Skin of body (tissue), 3 donors: ENCODE measurements at places on chromosomes 1 and 21.

DNA sequence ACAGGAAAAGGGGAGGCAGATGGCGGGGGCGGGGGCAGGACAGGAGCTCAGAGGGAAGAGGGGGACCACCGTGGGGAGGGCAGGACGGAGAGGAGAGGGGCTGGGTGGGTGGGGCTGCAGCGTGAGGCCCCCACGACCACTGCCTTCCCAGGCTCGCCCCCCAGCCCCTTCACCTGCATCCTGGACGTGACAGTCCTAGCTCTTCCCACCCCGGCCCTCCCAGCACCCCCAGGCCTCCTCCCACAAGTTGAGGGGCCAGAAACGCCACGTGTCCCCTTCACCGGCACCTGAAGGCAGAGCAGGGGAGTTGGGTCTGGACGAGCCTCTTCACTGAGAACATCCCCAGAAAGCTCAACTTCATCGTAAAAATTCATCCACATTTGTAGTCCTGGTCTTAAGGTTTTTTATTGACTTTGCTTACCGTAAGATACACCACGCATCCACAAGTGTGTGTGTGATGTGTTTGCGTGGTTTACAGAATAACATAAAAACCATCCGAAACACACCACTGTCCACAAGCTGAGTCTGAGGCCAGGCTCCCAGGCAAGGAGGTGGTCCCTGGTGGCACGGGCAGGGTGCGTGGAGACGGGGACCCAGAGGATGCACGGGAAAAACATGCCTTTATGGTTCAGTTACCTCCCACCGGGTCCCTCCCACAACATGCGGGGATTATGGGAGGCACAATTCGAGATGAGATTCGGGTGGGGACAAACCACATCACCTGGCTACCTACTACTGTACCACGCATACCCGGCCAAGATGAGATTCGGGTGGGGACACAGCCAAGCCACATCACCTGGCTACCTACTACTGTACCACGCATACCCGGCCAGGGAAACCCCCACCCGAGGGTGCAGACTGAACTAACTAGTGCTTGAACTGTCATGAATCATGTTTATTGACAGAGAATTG, 13.9 kb upstream of the COL18A1 start:
- no peak for DNase-seq

DNA sequence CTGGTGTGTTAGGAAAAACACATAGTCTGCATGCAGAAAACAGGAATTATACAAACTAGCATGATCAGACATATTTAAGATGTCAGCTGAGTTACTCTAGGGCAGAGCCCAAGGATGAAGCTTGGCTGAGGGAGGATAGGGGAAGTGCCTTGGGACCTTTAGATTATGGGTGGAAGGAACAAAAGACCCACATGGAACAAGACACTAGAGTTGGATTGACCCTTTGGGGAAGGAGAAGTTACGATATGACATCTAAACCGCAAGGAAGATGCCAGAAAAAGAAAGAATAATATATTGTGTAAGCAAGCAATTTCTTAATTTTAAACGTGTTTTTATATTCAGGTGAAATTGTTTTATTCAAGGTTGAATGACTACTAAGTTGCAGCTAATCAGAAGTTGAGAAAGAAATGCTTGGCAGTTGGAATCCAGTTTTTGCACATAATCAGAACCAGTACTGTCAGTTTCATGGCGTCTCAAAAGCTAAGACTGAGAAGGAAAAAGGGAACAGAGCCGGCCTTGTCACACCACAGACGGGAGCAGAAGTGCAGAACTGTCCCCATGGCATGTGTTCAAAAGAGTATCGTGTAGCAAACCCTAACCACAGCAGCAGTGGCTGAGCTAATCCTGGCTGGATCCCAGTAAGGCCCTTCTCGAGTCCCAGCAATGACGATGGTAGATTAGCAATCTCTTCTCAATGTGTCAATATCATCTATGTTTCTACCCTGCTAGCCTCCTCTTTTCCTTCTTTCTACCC, 31.2 kb upstream of the IFNAR2 start:
- no peak for DNase-seq

DNA sequence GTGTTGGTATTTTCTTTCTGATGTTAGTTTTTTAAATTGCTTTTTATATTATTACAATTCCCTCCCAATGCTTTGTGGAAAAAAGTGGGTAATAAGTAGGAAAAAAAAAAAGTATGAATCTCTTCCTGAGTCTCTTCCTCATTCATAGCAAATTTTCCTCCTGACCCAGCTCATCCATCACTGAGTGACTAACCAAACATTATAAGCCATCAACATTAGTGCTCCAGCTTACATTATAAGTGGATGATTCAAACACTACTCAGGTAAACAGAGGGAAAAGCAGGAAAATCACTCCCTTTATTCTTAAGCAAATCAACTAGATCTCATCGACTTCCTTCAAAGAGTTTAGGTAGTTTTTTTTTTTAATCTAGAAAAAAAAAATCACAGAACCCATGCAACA, 15.4 kb upstream of the SAMD13 start:
- DNase-seq = no peak

DNA sequence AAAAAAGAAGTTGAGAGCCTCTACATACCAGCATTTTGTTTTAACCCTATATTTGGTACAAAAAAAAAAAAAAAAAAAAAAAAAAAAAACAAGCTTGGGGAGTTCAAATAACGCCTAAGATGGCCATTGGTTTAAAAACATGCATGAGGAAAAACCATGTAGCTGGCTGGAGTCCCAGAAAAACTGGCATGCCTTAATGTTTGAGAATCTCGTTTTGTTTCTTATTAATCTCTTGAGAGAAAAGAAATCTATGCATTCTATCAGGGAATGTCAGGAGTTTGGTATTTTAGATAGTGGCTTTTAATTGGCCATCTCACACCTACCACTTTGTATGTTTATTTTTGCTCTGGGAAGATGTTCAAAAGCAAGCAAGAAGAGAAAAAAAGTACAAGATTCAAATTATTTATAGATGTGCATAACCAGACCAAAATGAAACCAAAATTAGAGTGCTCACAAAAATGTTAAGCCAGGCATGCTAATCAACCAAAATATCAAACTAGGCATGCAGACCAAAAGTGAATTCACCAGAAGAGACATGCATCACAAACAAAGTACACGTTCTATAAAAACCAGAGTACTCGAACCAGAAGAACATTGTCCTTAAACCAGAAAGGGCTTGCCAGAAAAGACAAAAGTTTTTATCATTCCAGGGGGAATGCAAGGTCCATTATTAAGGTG, 156.6 kb downstream of the AK5 start:
- peak; percentile 45 for DNase-seq

DNA sequence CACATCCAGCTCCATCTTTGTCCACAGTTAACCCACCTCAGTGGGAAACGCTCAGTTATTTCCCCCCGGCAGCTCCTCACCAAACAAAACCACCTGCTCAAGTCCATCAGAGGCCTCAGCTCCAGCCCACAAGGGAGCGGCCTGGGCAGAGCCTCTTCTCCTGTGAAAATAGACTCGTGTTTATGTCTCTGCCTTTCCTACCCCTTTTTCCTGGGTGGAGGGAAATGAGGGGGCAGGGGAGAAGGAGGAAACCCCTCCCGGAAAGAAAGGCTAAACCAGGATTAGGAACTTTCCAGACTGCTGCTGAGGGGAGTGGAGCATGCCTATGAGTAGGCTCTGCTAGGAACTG, 81.6 kb downstream of the PAX7 start:
- DNase-seq = no peak

- DNase-seq = peak; percentile 93
Measured at GRCh38 chr1:244272471-244273261, 179.0 kb downstream of the ADSS2 start.

- no peak for DNase-seq
Measured at GRCh38 chr1:39301606-39302005, 97.1 kb downstream of the MACF1 start.

DNA sequence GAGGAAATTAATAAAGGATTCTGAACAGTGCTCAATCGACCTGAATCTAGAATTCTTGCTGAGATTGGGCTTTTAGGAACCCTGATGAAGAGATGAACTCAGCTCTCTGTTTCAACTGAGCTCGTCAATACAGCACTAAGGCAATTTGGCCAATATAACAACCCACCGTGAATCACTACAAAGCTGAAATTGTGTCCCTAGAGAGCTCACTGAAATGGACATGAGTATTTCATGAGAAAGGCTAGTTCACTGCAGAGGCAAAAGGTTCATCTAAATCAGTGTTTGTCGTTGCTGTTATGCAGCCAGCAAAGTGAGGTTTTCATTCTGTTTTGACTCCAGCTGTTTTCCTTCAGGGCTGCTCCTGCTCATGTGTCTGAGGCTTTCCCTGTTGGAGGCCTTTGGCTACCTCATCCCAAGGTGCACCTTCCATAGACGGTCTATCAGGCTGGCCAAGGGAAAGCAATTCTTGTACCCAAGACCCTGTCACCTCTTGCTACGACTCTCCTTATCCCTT, 83.5 kb downstream of the URB2 start:
- DNase-seq = no peak

DNA sequence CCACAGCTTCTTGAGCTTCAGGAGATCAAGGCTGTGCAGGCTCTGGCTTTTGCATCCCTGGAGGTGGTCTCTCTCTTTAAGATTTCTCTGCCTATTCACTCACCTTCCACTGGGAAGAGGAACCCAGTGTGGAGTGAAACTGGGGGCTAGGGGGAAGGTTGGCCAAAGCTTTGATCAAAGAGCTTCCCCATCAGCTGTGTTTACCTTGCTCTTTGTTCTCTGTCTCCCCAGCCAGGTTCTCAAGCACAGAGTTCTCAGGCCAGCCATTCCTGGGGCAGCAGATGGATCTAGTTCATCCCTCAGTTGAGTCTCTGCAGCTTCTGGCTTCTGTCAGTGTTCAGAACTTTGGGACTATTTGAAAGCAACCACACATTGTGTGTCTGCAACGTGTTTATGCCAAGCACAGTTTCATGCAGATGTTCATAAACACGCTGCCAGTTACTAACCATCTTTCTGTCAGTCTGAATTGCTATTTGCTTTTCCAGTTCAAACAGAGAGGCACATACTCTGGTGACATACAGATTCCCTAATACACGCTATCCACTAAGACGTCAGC, 17.2 kb upstream of the MRPS14 start:
- DNase-seq = peak; percentile 58

GRCh38 chr1:185561629-185562028, 172.6 kb upstream of the HMCN1 start:
- no peak for DNase-seq

DNA sequence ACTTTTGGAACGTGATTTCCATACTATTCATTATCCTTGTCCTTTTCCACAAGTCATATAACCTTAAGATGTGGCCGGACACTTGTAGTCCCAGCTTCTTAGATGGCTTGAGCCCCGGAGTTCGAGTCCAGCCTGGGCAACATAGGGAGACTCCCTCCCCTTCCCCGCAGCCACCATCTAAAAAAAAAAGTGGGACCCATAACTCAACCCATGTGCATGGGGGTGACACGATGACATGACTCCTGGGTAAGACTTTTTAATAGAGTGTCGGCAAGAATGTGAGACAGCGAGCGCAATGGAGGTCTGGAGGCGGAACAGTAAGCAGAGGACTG, 25.7 kb downstream of the MIA3 start:
- peak; percentile 66 for DNase-seq

DNA sequence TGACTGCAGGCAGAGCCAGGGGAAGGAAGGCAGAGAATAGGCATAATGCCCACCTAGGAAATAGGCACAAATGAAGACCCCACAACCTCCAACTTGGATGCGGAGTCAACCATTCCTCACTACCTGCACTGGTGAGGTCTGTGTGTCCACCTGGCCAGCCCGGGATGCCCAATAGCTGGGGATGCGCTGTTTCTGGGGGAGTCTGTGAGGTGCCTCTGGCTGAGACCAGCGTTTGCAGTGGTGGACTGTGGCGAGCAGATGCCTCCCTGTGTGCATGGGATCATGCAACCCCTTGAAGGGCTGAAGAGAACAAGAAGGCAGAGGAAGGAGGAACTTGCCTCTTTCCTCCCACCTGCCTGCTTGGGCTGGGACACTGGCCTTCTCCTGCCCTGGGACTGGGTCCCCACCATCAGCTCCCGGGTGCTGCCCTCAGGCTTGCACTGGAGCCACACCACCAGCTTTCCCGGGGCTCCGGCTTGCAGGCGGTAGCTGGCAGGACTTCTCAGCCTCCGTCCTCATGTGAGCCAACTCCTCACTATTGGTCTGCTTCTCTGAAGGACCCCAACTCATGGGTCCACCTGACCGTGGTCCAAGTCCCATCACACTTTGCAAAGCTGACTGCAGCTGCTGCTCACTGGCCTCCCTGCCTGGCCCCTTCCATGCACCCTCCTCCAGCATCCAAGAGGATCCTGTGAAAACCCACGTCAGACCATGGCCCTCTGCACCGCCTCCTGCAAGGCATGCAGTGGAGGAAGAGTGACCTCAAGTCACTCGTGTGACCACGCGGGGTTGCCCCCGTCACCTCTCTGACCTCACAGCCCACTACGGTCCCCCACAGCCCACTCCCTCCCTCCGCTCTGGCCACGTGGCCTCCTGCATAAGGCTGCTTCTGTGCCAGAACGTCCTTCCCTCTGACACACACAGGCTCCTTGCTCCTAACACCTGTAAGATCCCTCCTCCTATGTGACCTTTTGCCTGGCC, 2.7 kb upstream of the PDE9A start:
- DNase-seq = no peak
